ENCODE measurements at places on chromosomes 6 and 20.

- no peak for DNase-seq
Measured at GRCh38 chr6:89817481-89817880, 2.1 kb downstream of the MDN1 start.

- DNase-seq = no peak
Measured at GRCh38 chr6:125183391-125183790, 29.8 kb downstream of the TPD52L1 start.

GRCh38 chr6:3956054-3956453, 106.9 kb downstream of the FAM50B start:
- DNase-seq = no peak

DNA sequence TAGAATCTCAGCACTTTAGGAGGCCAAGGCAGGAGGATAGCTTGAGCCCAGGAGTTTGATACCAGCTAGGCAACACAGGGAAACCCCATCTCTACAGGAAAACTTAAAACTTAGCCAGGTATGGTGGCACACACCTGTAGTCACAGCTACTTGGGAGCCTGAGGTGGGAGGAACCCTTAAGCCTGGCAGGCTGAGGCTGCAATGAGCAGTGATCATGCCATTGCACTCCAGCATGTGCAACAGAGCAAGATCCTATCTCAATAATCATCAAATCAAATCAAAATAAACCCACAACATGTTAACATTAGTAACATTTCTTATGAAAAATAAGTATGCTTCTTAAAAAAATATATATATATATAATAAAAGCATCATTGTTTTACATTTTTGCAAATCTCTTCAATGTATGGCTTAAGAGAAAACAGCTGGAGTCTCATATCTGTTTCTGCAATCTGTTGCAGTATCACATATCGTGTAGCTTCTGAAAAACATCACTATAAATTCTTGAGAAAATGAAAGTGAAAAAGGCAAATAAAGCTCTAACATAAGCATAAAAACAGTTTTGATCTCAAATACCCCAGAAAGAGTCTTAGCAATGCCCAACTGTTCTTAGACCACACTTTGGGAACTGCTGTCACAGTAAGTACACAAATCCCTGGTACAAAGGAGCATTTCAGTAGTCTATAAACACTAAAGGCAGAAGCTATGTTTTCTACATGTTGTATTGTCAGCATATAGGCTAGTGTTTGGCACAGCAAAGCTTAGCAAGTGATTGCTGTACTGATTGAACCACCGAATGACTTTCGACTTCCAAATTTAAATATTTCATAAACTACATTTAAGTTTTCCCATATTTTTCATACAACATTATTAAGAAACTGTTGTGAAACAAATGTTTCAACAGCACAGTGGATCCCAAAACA, 8.0 kb downstream of the MMUT start:
- DNase-seq = no peak

DNA sequence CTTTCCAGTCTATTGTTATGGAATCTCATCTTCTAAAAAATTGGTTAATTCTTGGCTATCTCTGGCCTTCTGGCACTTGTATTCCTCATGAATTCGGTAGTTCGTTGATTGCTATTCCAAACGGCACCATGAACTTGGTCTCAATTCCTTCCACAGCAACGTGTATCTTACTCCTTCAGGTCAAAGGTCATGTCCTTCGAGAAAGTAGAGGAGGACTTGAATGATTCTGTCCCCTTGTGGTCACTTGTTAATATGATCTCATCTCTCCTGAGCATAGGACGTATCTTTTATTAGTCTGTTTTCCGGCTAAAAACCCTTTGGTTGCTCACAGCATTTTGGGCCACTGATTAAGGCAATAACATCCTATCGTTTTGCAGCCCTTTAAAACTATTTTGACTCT, 9.4 kb downstream of the TLDC2 start:
- no peak for DNase-seq

DNA sequence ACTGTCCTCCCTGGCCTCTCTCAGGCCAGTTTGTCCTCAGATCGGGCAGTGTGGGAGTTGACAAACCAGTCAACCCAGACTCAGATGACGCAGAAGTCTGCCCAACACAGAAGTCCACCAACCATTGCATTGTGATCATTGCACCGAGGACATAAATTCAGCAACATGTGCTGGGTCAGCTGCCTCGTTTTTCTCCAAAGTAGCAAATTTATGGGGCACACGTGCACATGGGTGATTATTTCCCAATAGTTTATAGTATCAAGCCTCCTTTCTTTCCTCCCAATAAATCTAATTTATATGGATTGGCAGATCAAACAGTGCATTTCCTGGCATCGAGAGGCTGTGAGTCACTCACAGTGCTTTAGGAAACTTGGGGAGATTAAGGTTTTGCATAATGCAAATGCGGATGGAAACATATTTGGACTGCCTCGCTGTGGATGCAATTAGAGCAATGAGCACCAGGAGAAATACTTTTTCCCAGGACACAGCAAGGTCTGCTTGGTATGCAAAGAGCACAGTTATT, 413.7 kb upstream of the SULF2 start:
- no peak for DNase-seq

GRCh38 chr6:127366282-127367022, 23.0 kb upstream of the ECHDC1 start:
- DNase-seq = no peak

GRCh38 chr6:150866991-150867501, 1.5 kb downstream of the MTHFD1L start:
- no peak for DNase-seq

- no peak for DNase-seq
Measured at GRCh38 chr6:52554684-52555280, 22.1 kb downstream of the TRAM2 start.

GRCh38 chr6:255041-255750, 37.1 kb upstream of the DUSP22 start:
- no peak for DNase-seq

GRCh38 chr20:63625771-63626423, 1.0 kb downstream of the GMEB2 start:
- peak; percentile 16 for DNase-seq

DNA sequence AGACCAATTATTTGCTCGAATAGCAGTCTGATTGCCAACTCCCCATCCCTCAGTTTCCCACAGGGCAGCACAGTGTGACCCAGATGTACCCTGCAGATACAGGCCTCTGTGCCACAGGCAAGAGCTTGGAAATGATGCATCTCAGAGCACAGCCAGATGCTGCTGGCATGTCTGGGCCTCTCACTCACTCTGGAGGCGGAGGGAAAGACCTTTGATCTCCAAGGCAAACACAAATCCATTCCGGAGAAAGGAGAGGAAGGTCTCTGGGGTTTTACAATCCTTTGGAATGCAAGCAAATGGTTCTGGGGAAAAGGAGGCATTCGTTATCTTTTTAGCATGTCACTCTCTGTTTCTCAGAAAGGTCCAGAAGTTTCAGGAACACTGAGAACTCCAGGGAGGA, 74.2 kb downstream of the RIOK1 start:
- no peak for DNase-seq

GRCh38 chr20:6864740-6865139, 97.3 kb downstream of the BMP2 start:
- no peak for DNase-seq

GRCh38 chr6:13535306-13535705, 39.1 kb upstream of the SIRT5 start:
- DNase-seq = no peak

DNA sequence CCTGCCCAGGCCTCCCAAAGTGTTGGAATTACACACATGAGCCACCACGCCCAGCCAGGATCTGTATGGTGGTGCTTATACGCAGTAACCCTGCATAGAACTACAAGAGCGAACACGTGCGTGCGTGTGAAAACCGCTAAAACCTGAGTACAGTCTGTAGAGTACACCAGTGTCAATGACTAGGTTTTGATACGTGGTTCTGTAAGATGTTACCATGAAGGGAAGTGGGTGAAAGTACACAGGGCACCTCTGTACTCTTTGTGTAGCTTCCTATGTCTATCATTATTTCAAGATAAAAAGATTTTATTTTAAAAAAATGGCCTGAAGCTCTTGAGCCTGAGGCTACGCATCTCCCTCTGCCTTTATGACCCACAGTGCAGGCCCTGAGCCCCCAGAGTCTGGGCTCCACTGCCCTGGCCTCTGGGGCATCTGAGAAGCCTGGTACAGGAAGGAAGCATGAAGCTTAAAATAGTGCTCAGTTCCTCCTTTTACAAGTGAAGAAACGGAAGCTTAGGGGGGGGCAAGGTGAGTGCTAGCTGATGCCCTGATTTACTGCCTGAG, 21.6 kb downstream of the LY86 start:
- no peak for DNase-seq
